ENCODE measurements at places on chromosomes 5 and 9.

DNA sequence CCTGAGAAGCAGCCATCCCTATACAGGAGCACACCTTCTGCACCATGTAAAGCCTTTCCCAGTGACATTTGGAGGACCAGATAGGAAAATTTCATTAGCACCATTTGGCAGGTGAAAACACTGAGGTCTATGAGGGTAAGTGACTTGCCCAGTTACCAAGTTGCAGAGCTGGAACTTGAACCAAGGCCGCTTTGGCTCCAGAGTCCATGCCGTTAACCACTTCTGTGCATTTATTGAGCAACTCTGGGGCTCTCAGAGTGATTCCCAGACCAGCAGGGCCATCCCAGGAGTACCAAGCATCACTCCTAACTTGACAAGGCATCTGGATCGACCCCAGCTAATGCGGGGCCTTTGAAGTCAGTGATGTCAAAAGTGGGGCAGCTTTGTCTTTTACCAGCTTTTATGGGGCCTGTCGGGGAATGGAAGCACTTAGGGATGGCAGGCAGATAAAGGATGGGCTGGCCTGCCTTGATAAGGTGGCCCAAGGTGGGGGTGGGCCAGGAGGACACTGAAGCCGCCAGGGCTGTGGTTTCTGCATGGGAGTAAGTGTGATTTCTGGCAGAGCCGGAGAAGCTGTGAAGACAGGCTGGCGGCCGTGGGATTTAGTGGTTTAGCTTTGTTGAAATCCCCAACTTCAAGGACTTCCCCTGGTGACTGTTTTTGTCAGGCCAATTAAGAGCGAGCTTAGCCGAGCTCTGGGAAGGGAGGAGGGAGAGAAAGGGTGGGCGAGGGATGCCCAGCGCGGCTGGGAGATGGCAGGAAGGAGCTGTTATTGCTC lies 127.3 kb downstream of the MACROH2A1 start:
- DNase-seq: no peak

GRCh38 chr9:91160181-91160580 lies 201.5 kb downstream of the AUH start:
- no peak for DNase-seq

GRCh38 chr5:126939887-126940286 lies 90.5 kb downstream of the MARCHF3 start:
- DNase-seq: no peak

- DNase-seq: peak; percentile 29
Observed at GRCh38 chr9:72428329-72428728, 63.3 kb upstream of the ZFAND5 start.

- no peak for DNase-seq
Observed at GRCh38 chr5:169190849-169191248, 110.1 kb downstream of the SLIT3 start.

GRCh38 chr5:181187500-181188213 lies 17.3 kb downstream of the TRIM7 start:
- no peak for DNase-seq

DNA sequence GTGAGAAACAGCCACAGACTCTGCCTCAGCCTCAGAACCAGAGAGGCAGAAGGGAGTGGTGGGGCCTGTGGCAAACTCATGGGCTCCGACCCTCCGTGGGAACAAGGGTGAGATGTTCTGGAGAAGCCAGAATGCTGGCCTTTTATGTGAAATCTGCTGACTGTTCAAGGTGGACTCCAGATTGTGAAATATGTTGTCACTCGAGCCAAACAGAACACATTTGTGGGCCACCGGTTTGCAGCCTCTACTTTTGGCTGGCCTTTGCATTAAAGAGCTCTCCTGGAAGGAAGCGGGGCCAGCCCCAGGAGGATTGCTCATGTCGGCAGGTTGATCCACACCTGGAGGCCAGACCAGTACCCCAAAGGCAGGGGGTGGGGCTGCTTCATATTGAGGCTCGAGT lies 62.4 kb downstream of the ERGIC1 start:
- no peak for DNase-seq

DNA sequence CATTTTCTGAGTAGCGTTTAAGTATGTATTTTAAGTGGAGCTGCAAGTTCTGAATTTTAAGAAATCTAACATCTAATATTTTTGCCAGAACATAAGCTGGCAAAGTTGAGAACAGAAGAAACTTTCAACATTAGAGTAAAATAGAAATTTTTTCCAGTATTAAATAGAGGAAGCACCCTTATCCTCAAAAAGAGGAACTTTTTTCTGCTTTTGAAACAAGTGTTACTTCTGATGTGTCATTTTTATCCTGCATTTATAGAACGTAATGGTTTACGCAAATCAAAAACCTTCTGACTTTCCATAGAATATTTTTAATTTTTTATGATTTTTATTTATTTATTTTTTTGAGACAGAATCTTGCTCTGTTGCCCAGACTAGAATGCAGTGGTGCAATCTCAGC lies 21.8 kb downstream of the ZBED3 start:
- DNase-seq: no peak

- DNase-seq: no peak
Observed at GRCh38 chr5:1973391-1974013, 90.8 kb upstream of the IRX4 start.

GRCh38 chr5:158903006-158903405 lies 196.7 kb downstream of the EBF1 start:
- DNase-seq: no peak

- DNase-seq: peak; percentile 26
Observed at GRCh38 chr9:80651044-80651443, 1038.3 kb downstream of the TLE1 start.

- DNase-seq: no peak
Observed at GRCh38 chr5:61256474-61256873, 75.6 kb upstream of the ZSWIM6 start.

GRCh38 chr9:38362852-38363588 lies 29.5 kb upstream of the ALDH1B1 start:
- DNase-seq: peak; percentile 73

GRCh38 chr5:14036947-14037346 lies 92.5 kb upstream of the DNAH5 start:
- peak; percentile 65 for DNase-seq

- DNase-seq: no peak
Observed at GRCh38 chr9:93679536-93680442, 103.4 kb downstream of the PHF2 start.

DNA sequence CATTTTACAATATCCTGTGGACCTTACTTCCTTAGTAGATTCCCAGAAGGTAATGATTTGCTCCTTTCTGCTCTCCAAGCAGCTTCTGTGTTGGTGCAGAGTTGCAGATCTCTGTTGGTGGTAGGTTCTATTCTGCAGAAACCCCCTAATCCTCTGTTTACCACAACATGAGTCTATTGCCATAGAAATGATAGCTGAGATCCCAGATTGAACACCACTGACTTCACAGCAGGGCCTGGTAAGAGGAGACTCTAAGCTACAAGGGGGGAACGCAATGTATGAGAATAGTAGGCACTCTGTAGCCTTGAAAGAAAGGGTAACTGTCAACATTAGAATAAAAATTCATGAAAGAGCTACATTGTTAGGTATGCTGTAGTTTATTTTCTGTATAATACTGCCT lies 59.5 kb downstream of the MUSK start:
- DNase-seq: no peak

- DNase-seq: no peak
Observed at GRCh38 chr9:32427111-32427873, 42.8 kb downstream of the ACO1 start.

- no peak for DNase-seq
Observed at GRCh38 chr5:50343715-50344114, 97.4 kb downstream of the EMB start.

- no peak for DNase-seq
Observed at GRCh38 chr5:10393491-10393890, 40.0 kb downstream of the MARCHF6 start.

- no peak for DNase-seq
Observed at GRCh38 chr5:125103459-125103858, 357.0 kb upstream of the ZNF608 start.

DNA sequence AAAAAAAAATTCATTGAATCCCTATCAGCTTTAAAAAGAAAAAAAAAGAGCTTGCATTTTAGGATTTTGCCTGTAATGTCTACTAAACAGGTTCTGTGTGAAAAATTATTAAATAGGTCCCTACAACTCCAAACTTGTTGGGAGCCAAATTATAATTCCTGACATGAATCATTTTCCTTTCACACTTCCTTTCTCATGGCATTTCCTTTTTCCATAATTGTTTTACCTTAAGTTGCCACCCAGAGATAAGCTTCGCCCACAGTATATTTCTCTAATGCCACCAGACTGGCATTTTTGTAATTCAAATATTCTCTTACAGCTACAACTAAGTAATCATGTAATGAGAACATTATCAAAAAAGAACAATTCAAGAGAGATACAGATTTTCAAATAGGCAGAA lies 348.8 kb downstream of the EFNA5 start:
- no peak for DNase-seq

GRCh38 chr9:137211532-137211931 lies 6.0 kb downstream of the NDOR1 start:
- DNase-seq: no peak

- DNase-seq: no peak
Observed at GRCh38 chr9:7613931-7614330, 185.6 kb downstream of the DMAC1 start.

Data from kidney glomerular epithelial cell (primary cell).